ENCODE measurements at places on chromosomes 5 and 9.
A peak's percentile ranks its signal among the peaks of the same experiment; 100 is the strongest.

DNA sequence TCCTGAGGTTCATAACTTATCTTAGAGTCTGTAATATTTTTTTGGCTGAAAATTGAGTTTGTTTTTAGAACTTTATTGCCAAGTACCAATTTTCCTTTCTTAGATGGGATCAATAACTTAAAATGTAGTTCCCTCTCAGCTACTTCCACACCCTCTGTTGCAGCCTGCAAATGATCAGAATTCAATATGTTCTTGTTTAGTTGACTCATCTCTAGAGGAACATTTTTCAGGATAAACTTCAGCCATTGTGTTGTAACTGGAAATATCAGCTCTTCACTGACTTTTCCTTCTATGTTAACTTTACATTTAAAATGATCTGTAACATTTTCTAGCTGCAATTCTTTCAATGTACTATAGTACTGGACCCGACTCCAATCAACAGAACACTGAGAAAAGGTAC is 115.7 kb downstream of the ESM1 start:
- DNase-seq, result peak; percentile 28

GRCh38 chr5:107289030-107289714 is 381.6 kb downstream of the EFNA5 start:
- DNase-seq, result no peak

DNA sequence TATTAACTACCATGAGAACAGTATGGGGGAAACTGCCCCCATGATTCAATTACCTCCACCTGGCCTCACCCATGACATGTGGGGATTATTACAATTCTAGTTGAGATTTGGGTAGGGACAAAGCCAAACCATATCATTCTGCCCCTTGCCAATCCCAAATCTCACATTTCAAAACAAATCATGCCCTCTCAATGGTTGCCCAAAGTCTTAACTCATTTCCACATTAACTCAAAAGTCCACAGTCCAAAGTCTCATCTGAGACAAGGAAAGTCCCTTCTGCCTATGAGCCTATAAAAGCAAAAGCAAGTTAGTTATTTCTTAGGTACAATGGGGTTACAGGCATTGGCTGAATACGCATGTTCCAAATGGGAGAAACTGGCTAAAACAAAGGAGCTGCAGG is 180.7 kb upstream of the CDH12 start:
- DNase-seq, result no peak

- DNase-seq, result no peak
Observed at GRCh38 chr9:4844056-4844838, 51.5 kb downstream of the RCL1 start.

DNA sequence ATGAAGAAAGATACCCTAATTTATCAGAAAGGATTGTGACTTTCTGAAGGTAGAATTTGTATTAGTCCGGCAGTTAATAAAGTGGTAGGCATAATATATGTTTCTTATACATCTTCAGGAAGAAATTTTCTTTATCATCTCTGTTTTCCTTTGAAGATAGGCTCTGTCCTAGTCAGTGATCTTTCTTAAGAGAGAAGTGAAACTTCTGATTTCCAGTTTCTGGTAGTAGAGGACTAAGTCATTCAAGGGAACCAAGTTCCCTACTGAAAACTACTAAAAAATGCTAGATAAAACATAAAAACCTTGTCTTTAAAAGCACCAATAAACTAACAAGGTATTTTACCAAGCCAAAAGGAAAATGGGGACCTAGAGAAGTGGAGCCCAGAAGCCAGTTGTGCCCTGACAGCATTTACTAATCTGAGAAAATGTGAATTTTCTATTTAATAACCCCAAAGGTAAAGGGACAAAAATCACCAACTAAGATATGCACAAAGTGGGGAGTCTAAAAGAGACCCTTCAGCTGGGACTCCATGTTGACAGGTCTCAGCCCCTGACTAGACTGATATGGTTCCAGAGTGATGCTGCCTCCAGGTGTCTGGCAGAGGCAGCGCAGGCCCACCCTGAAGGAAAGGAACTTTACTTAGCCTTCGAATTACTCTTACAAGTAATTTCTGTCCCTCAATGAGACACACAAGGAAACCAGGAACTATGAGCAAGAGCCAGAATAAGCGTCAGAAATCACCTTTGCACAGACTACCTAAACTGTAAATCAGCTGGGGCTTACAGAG is 72.7 kb downstream of the FAM78A start:
- no peak for DNase-seq

DNA sequence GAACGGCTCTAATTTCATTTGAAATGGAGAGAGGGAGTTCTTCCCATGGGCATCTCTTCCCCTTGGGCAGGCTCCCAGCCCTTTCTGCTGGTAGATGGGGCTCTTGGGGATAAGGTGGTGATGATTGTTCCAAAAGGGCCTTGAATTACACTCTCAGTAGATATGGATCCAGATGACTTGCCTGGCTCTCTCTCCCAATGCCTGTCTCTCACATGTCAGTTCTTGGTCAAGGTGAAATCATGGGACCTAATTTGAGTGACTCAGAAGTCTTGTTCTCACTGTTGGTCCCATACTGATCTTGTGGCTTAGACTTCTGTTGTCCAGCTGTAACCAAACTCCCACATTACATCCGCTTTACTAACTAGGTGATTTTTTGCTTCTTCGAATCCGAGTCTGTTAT is 317.0 kb upstream of the RFX3 start:
- DNase-seq, result no peak

DNA sequence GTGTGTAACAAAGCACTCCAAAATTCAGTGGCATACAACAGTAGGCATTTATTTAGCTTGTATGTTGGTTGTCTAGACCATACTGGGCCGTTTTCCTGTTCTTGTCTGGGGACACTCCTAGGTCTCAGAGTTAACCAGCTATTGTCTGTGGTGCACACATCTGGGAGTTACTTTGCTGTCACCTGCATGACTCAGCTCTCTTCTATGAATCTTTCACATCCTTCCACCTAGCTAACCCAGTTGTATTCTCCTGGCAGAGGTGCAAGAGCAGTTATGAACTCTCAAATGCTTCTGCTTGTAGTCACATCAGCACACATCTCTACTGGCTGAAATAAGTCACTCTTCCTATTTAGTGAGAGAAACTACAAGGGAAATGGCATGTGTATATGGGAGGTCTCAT is 138.1 kb downstream of the BAAT start:
- no peak for DNase-seq

GRCh38 chr9:4700091-4700490 is 20.7 kb downstream of the CDC37L1 start:
- DNase-seq, result no peak

- no peak for DNase-seq
Observed at GRCh38 chr9:23044549-23044948, 597.9 kb downstream of the DMRTA1 start.

- peak; percentile 75 for DNase-seq
Observed at GRCh38 chr9:121350993-121351561, 19.0 kb downstream of the STOM start.

- DNase-seq, result no peak
Observed at GRCh38 chr9:129923589-129923988, 88.3 kb downstream of the USP20 start.

GRCh38 chr9:107024193-107024592 is 161.2 kb downstream of the ZNF462 start:
- DNase-seq, result no peak

DNA sequence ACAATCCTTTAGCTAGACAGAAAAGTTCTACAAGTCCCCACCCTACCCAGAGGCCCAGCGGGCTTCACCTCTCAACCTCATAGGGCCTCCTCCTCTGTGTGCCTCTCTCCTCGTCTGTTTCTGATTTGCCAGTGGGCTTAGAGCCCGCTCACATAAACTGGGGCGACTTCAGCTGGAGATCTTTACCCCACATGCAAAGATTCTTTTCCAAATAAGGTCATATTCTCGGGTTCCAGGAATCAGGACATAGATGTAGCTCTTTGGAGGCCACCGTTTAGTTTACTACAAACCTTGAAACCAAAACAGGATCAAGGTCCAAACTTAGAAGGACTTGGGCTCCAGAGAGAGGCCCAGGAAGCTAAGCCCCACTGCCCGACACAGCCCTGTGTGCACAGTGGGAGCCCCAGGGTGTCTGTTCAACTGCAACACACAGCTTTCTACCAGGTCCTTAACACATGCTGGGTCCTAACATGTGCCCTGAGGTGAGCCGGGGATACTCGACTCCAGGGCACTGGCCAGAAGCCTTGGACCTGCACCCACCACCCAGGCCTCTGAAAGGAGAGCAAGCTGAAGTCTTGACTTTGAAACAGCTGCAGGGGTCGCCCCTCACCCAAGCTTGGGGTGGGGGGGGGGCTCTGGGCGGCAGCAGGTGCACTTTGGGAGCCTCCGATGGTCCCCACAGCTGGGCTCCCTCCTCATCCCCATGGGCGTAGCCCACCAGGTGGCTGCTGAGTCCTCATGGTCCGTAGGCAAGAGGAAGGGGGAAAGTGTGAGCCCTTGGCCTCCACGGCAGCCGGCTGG is 26.8 kb upstream of the SLC12A7 start:
- DNase-seq, result no peak
